ENCODE measurements at places on chromosomes 4 and X.

- no peak for DNase-seq
Observed at GRCh38 chr4:174757736-174758135, 71.3 kb downstream of the GLRA3 start.

- DNase-seq, result no peak
Observed at GRCh38 chrX:19860571-19860970, 26.8 kb downstream of the SH3KBP1 start.

DNA sequence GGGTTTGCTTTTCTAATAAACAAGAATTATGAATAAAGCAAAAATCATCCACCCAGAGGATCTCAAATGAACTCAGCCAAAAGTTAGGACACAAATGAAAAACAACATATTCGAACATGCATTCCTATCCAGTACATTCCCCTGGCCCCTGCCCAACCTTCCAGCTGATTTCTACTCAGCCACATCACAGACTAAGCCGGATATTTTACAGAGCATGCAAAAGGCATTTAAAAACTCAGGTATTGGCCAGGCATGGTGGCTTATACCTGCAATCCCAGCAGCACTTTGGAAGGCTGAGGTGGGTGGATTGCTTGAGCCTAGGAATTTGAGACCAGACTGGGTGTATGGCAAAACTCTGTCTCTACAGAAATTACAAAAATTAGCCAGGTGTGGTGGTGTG is 54.6 kb downstream of the RELL1 start:
- DNase-seq, result peak; percentile 34

- no peak for DNase-seq
Observed at GRCh38 chr4:677431-678293, 3.3 kb downstream of the MYL5 start.

DNA sequence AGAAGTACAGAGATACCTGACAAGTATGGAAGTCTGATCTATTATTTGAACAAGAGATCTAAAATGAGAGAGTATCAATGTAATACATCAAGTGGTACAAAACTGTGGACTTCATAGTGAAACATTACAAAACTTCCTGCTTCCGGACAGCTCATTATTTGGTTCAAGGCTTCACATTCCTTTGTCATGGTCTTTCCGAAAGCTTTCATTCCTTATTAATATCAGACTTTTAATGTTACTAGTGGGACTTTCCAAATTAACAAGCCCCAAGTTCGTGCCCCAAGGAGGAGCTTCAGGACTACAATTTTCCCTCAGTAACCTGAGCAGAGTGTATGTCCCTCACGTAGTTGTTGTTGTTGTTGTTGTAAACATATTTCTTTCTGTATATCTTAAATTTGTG is 1.2 kb downstream of the CHIC2 start:
- peak; percentile 40 for DNase-seq

All from astrocyte of the spinal cord (primary cell).